ENCODE measurements at places on chromosomes 12 and 14.

DNA sequence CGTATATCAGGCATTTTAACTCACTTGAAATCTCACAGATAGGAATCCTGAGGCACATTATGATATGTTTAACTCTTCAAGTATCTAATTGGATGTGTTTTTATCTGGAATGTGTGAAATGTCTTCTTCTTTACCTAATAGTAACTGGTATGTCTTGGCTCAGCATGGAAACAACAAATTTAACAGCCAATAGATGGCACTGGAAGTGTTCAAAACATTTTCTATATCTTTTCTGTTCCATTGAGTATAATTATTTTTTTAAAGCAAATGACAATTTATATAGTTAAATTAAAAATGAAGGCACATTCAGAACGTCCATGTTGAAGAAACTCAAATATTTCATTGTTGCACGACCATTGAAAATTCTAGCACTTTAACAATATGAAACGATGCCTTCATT is 164.6 kb upstream of the SLC16A7 start:
- DNase-seq: no peak

DNA sequence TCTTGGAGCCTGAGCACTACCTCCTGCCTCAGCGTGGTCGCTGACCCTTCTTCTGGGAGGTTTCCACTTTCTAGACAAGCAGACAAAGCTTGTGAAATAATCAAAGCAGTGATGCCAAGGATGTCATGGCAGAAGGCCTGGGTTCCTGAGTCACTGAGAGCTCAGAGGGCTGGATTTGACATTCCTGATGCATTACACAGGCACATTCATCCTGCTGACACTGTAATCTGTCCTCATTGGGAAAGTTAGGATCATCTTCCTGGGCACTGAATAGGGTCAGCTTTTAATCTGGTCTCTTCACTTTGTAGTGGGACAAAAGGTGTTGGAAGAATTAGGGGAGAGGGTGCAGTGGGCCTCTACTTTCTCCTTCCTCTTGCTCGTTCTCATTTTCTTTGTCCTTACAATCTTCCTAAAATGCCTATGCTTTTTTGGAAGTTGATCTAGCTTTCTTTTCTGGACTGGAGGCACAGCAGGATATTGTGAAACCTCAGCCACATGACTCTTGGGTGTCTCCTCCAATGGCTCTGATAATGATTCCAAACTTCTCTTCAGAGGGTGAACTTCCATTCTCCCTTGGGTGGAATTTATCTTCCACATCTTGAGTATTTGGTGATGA is 29.6 kb downstream of the EEA1 start:
- peak; percentile 82 for DNase-seq

- DNase-seq: no peak
Measured at GRCh38 chr12:10214895-10215267, 2.2 kb downstream of the GABARAPL1 start.

GRCh38 chr12:132396657-132397056 is 67.3 kb upstream of the GALNT9 start:
- DNase-seq: no peak

- peak; percentile 60 for DNase-seq
Measured at GRCh38 chr14:72904840-72905561, 11.1 kb upstream of the DPF3 start.

DNA sequence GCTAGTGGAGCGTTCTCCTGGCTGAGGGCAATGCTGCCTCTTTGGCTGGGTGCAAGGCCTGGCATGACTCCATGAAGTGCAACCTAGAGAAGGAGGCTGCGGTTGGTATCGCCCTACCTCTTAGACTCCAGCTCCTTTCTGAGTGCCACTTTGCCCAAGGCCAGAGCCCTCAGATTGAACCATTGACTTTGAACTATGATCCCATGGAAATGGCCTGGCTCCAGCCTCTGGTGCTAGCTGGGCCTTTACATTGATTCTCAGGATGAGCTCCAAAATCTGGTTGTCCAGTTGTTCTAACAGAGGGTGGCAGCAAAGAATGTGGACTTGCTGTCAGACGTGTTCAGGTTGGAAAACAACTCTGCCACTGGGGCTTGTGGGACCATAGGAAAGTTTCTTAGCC is 16.1 kb upstream of the SMOC1 start:
- DNase-seq: no peak

DNA sequence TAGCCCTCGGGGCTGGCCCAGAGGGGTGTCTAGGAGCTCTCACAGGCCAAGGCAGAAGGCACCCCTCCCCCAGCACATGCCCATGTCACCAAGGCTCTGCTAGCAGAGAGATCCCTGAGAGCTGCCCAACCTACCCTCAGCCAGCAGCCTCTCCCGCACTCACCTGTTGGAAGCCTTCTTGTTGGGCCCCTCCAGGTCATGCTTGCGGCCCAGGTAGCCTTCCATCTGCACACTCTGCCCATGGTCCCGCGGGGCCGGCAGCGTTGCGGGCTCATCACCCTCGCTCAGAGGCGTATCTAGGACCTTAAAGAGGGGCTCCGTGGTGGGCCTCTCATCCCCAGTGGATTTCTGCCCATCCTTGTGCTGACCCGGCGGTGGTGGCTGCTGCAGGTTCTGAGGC is 49.1 kb downstream of the PLEKHG3 start:
- DNase-seq: no peak

Data from AG08396 (cell line).